Cortex of kidney (tissue), 1 donor: ENCODE measurements at places on chromosomes 3 and 15.

DNA sequence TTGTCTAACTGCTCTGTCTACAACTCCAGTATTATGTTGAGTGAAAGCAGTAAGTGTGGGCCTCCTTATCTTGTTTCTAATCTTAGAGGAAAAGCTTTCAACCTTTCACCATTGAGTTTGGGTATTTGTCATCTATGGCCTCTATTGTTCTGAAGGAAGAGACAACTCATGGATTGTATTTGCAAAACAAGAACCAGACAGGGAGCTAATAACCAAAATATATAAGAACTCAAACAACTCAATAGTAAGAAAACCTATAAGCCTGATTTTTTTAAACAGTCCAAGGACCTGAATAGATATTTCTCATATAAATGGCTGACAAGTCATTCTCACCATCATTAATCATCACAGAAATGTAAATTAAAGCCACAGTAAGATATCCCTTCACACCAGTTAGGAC is 113.0 kb downstream of the TAFA4 start:
- no peak for DNase-seq

DNA sequence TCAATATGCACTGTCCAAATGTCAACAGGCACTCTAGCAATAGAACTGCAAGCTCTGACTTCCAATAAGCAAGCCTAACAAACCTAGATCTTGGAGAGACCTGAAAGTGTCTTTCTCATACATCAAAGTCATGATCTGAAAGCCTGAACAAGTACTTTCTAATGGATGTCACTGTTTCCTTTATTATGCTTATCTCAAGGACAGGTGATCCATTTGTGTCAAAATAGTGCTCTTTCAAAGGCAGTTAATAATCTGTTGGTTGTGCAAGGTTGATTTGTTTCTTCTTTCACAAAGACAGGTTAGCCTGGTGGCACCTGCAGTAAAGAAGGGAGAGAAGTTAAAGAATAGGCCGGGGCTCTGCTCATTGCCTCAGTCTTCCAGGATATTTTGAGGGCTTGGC is 146.8 kb downstream of the EPHB1 start:
- DNase-seq: no peak

DNA sequence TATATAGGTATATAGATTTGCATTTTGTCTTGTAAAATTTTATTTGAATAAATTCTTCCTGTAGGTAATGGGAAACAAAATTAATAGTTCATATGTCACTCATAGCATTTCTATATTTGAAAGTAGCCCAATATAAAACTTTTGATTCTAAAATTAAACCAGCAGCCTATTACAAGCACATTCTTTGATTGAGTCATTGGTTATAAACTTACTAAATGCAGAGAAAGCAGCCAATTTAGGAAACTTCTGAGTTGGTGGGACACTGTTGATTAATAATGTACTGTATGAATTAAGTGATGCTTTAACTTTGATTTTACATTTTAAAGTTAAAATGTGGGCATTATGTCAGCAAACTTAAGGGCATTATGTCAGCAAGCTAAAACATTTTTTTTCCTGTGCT is 34.5 kb downstream of the NR1D2 start:
- no peak for DNase-seq

DNA sequence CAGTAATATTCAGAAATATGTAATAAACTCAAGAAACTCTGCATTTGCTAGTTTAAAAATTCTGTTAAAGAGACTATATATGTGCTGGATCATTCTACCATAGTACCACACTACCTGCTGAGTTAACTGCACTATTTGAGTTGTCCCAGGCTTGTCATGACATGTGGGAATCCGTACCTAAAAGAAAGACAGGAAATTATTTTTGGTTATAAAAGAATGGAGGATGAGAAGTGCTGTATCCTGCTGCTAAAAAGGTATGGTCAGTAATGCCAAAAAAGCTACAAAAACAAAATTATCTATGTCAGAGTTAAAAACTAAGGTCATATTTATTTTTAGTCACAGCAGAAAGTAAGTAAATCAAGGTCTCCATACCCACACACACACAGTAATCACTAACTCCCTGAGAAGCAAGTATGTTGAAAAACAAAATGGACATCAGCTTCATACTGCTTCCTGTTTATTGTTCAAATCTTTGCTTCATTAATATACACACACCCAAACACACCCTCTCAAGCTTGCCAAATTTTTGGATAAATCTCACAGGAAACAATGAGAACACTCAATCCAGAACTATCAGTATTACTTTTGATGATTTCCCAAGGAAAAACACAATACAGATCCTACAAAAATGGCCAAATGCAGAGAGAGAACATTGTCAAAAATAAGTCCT is 33.7 kb downstream of the DENND6A start:
- no peak for DNase-seq

DNA sequence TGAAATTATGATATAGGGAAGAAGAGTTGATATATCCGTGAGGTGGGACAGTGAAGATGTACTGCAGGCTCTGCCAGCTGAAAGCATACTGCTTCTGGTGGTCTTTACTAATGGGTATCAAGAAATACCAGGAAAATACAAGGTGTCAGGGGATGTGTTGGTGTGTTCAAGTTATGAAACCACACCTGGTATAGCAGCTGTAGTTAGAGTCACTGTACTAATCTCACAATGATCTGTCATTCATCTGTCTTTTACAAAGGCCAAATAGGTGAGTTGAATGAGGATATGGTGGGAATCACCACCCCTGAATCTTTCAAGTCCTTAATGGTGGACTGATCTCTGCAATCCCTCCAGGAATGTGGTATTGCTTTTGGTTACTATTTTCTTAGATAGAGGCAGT is 152.7 kb downstream of the NFKBIZ start:
- DNase-seq: no peak

GRCh38 chr3:77134769-77135168 is 94.9 kb downstream of the ROBO2 start:
- DNase-seq: no peak

DNA sequence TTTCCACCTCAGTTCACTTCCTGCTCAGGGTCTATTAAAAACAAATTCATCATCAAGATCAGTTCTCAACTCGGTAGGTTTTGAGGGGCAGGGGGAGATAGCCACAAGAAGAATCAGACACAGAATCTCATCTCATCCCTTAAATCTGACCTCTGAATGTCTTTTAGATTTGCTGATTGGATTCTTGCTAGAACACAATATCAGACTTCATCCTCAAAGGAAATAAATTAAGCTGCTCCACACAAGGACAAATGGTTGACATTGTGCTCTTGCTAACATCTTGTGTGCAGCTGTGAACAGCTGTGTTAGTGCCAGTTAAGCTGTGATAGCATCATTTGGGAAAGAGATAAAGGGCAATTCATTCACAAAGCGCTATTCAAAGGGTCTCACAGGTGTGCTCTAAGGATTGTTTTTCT is 184.0 kb upstream of the ADAMTS9 start:
- no peak for DNase-seq

DNA sequence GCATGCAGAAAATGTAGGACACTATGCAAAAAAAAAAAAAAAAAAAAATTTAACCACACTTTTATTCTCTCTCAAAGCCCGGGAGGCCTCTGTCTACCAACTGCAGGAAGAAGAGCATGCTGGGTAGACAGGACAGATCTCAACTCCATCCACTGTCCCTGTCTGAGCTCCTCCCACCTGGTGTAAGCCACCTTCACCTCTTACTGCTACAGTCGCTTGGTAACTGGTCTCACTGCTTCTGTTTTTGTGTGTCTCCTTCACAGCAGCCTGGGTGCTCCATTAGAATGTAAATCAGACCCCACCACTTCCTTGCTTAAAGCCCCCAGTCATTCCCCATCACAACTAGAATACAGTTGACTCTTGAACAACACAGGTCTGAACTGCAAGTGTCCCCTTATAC is 115.1 kb upstream of the PROK2 start:
- DNase-seq: no peak

GRCh38 chr15:71332431-71333004 is 217.2 kb downstream of the THSD4 start:
- DNase-seq: no peak

DNA sequence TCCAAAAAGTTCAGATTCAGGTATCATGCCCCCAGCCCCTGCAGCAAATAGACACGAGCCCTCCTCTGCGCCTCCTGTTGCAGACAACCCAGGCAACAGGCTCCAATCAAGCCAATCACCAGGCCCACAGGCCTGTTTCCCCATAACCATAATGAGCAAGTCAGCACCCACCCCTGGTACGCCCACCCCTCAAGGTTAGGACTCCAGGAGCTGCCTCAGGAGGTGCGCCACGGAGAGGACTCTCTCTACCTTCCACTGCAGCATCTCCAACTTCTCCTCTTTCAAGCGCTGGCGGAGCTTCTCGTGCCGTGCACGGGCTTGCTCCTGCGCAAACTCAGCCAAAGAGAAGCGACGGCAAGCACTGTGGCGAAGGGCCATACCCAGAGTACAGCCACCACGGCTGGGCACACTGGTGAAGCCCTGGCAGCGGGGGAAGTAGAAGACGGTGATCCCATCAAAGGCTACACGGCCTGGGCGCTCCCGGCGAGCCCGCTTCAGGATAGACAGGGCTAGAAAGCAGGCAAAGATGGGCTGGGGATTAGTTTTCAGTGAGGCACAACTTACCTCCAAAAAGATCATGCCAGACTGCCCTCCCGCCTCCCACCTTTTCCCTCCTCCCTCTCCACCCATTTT is 8.5 kb downstream of the CSRNP1 start:
- no peak for DNase-seq

GRCh38 chr3:115348951-115349745 is 202.1 kb upstream of the ZBTB20 start:
- DNase-seq: no peak

- no peak for DNase-seq
Measured at GRCh38 chr3:47006145-47006651, 26.7 kb downstream of the NBEAL2 start.

DNA sequence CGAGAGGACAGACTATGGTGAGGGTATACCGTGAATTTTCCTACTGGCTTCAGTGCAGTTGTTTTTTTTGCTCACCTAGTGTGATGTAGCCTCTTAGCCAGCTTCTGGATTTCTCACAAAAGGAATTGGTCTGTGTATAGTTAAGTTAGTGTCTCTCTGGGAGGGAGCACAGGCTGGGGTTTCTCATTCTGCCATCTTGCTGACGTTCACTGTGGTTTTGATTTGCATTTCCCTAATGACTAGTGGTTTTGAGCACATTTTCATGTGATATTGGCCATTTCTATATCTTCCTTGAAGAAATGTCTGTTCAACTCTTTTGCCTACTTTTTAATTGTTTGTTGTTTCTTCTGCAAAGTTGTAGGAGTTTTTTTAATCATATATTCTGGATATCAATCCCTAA is 2.2 kb upstream of the CD86 start:
- DNase-seq: no peak

- DNase-seq: no peak
Measured at GRCh38 chr15:50042775-50043174, 76.3 kb downstream of the ATP8B4 start.

DNA sequence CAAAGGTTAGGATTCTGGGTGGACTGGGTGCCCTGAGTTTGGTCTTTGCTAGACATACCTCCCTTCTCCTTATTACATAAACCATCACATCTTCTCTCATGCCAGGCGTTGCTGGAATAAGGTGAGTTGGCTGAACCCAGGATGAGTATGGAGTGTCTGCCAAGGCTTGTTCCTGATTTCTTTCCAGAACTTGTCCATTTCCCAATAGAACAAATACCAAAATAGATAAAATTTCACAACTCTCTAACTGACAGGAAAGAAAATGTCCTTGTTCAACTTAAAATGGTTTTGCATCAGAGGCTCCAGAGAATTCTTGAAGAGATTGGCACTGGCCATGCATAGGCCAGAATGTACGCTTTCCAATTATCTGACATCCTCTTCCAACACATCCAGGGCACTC is 291.9 kb downstream of the IGSF11 start:
- DNase-seq: no peak

DNA sequence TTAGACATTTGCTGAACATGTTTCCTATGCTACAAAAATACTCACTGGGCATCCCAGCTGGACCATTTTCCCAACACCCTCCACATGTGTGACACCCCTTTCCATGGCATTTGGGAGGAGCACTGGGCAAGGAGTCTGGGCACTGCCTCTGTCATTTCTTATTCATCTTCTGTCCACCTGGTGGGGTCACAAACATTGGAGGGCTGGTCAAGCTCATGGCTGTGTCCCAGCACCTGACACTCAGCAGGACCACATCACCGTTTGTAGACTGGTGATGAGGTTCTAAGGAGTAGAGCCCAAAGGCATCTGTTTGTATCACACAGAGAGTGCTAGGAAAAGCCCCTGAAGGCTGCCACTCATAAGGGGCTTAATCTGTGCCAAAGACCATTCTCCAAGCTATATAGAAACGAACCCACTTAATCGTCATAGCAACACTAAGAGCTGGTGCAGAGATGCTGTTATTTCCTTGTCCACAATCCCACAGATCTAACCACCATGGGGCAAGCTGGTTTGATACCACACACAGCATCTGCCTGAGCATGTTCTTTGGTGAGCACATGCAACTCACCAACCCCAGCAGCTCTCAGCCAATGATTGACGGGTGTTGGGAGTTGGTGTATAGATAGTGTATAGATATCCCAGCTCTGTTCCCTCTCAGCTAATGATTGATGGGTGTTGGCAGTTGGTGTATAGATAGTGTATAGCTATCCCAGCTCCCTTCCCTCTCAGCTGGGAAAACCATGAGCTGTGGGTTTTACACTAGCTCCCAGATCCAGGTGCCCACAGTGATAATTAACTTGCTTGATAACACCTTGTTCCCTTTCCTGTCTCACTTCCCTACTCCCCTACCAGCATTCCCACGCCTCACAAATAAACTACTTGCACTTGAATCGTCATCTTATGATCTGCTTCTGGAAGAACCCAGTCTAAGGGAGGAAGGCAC is 42.7 kb upstream of the ATP2B2 start:
- no peak for DNase-seq

DNA sequence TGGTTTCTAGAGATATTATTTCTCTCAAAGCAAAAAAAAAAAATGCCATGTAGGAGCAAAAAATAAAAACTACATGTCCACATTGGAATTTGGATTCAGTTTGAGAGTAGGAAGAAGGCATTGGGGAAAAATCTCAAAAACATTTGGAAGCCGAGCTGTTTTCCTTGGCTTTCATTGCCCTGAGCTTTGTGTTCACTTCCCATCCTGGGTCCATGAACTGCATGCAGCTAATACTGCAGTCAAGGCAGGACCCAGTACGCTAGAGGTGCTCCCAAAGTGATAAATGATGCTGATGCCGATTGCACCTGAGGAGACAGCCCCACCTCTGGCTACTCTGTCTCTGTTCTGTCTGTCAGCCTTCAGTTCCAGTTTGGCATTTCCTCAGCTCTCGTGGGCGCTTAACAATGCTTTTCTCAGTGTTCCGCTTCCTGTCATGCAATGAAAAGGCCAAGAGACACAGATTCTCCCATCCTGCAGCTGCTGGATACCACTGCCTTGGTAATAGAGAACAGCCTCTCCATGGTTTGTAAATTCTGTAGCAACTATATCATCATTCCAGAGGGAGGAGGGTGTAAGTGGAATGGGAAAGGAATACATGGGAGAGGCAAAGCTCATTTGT is 181.8 kb downstream of the RYR3 start:
- no peak for DNase-seq
